ENCODE measurements at places on chromosomes 7 and 10. TPM values are rescaled to one million over a fixed set of nuclear protein-coding genes. Genes with fewer than 3 reads are reported as not detected.

DNA sequence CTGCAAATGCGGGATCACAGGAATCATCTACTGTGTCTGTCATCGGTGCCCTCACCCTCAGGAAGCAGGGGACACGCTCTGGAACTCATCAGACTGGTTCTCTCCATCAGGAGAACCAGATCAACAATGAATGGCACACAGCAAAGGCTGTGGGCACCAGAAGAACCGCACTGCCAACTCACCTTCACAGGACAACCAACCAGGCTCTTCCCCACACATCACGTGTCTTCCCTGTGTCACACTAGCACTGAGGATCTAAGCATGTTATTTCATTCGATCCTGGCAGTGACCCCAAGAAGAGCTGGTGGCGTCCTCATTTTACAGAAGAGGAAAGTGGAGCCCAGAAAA is 106.1 kb downstream of the TNS3 start:
- DNase-seq: no peak

SEMA3C gene
- 77.1 TPM for total RNA-seq

DNA sequence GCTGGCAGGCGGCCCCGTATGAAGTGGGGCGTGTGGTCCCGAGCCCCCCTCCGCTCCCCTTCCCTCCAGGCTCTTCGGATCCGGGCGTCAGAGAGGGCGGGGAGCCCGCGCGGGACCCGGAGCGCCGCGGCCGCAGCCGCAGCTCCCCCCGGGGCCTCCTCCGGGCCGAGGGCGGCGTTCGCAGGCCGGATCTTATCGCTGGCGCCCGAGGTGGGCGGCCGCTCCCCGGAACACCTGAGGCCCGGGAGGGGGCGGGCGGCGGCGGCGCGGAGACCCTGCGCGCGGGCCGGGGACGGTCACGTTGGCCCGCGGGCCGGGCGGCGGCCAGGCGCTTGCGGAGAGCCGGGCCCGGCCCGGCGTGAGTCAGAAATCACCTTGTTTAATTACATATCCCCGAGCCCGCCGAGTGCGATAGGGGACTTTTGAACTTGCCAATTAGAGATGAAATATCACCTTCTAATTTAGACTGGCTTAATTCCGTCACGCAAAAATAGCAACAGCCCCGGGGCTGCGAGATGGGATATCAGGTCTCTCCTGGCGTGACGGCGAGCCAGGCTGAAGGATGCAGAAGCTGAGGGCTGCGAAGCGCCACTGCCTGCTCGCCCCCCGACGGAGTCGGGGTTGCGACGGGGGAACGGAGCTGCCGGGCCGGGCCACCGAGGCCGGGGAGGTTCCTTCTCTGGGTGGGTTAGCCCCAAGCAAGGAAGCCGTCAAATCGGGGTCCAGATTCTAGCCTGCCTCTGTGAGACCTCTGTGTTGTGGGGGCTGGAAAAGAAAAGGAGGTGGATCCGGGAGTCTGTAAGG is 43.4 kb downstream of the LDB3 start:
- DNase-seq: no peak

GRCh38 chr10:28280652-28281051 is 22.2 kb downstream of the MPP7 start:
- no peak for DNase-seq

GRCh38 chr7:105136221-105136620 is 122.2 kb downstream of the KMT2E start:
- DNase-seq: no peak

GRCh38 chr10:44898665-44899064 is 12.5 kb upstream of the TMEM72 start:
- DNase-seq: no peak

DNA sequence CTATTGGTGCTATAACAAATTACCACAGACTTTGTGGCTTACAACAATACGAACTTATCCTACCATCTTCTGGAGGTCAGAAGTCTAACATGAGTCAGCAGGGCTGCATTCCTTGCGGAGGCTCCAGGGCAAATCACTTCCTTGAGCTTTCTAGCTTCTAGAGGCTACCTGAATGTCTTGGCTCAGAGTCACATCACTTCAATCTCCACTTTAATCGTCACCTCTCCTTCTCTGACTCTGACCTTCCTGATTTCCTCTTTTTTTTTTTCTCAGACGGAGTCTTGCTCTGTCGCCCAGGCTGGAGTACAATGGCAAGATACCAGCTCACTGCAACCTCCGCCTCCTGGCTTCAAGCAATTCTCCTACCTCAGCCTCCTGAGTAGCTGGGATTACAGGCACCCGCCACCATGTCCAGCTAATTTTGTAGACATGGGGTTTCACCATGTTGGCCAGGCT is 44.6 kb upstream of the ANAPC16 start:
- peak; percentile 92 for DNase-seq

GRCh38 chr10:72567421-72567820 is 58.5 kb downstream of the MICU1 start:
- DNase-seq: peak; percentile 79

NDUFA5 gene
- 31.4 TPM for total RNA-seq

OR2AE1 gene
- not detected for total RNA-seq

TEX47 gene
- total RNA-seq: not detected

GRCh38 chr10:117463545-117463920 is 79.0 kb upstream of the EMX2 start:
- DNase-seq: no peak

TACC2 gene
- 23.9 TPM for total RNA-seq

GRCh38 chr7:136874393-136875032 is 6.1 kb downstream of the CHRM2 start:
- DNase-seq: no peak

DNA sequence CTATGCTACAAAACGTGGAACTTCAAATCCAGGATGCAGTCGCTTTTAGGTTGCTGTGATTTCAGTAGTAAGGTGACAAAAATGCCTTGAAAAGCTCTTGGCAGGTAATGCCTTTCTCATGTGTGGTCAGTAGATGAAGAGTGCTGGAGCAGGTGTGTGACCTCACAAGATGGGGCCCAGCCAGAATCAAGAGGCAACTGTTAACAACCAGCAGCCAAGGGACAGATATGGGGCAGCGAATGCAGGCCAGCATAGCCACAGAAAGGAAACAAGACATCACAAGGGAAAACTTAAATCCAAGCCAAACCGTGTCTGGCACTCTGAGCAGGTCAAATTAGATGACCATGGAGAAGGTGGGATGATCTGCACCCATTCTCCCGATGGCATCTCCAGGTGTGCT is 12.3 kb downstream of the HUS1 start:
- no peak for DNase-seq

- peak; percentile 41 for DNase-seq
Observed at GRCh38 chr10:34638406-34639054, 176.6 kb downstream of the PARD3 start.

DNA sequence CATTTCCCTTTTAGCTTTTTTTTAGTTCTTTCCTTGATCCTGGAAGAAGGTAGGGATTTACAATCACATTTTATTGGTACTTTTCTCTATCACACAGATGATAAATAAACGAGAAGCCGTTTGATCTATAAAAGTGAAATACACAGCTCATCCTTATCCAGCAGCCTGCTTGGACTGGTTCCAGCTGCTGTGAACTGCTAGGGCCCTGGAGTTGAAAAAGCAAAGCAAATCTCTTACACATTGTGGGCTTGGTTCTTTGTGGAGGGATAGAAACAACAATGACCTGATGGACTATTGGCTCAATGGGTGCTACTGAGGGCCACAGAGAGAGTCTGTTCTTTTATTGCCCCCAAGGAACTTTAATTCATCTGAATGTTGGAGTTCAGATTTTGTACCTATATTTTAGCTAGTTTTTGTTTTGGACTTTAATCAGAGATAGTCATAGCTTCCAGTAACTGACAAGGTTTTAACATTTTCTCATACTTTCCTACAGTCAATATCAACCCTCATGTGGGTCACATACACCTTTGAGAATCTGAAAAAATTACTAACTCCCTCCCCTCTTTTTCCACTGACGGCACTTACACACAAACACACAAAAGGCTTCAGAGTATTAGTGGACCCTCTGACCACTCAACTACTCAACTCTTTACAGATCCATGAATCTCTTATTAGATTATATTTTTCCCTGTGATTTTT is 91.6 kb upstream of the CCDC6 start:
- no peak for DNase-seq

DNA sequence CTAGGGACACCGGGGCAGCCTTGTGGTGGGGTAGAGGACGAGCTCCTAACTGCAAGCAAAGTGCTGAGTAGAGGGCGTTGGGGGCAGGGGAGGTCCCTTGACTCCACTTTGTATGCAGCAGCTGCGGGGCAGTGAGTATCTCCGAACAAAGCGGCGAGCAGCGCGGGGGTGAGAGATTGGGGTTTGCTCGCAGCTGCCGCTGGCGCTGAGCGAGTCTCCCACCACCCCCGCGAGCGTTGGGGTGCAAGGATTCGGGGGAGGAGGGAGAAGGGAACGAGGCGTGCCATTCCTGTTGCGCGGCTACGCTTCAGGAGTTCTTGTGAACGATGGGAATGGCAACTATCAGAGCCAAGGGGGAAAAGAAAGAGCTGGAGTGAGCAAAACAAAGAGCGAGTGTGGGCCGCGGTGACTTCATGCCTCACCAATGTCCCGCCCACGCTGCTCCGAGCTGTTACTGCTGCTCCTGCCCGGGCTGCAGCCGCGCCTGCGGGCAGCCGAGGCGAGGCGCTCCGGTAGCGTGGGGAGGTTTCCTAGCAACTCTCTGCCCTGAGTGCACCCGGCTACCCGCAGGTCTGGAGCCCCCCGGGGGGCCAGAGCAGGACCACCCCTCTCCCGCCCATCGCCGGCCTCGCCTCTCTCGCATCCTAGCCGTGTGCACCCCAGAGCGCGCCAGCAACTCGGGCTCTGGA is at the start of gene ITGB8:
TSS of gene ITGB8 (plus strand) at position 662 of the 689 bp plus-strand sequence. CDS start 907 bp downstream, outside the sequence.
- peak; percentile 92 for DNase-seq

DNA sequence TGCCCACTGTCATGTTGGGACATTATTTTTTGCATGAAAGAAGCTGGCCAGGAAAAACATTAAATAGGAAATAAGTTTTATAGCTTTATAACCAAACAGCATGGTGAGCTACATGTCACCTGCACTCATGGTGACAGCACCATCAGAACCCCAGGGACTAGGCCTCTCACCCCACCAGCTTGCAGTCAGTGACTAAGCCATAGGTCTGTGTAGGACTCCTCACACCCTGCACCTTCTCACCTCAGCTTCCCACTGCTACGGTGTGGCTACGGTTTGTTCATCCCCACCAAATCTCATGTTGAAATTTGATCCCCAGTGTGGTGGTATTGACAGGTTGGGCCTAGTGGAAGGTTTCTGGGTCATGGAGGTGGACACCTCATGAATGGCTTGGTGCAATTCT is 161.3 kb upstream of the VIPR2 start:
- DNase-seq: no peak

GRCh38 chr10:98361131-98362025 is 53.6 kb downstream of the PYROXD2 start:
- DNase-seq: peak; percentile 38

PTPN12 gene
- total RNA-seq: 25.5 TPM

MBL2 gene
- total RNA-seq: not detected

- peak; percentile 54 for DNase-seq
Observed at GRCh38 chr10:19922236-19922963, 106.2 kb downstream of the PLXDC2 start.

GRCh38 chr10:34698979-34699378 is 116.1 kb downstream of the PARD3 start:
- DNase-seq: peak; percentile 79

LRRN3 gene
- total RNA-seq: not detected

DNA sequence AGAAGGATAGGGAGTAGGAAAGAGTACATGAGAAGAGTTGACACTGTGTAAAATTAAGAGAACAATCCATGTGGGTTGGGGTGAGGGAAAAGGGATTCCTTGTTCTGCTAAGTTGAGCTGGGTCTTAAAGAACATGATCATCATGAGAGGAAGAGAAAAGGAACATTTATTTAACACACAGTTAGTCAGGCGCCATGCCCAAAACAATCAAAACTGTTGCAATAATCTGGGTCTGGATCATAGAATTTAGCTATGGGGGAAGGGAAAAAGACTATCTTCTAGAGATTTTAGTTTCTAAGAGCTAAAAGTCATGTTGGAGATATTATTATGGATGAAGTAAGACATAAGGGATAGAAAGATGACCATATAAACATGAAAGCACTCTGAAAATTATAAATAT is 178.9 kb downstream of the SEM1 start:
- DNase-seq: no peak

- DNase-seq: no peak
Observed at GRCh38 chr7:34281260-34281659, 375.9 kb downstream of the BMPER start.

DNA sequence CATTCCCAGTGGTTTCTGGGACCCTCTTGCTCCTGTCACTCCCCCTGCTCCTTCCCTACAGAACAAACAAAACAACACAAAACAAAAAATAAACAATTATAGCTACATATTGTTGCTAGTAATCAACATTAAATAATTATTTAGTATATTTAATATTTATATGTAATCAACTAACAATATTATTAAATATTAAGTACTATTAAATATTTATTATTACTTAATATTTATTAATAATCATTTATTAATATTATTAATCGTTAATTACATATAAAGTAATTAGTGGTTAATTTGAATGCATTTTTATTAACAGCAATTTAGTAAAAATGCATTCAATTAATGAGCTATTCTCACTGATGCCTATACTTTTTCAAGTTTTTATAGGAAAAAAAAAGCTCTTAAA is 139.4 kb downstream of the ITGB8 start:
- no peak for DNase-seq

GRCh38 chr10:84606428-84606827 is 278.0 kb downstream of the CCSER2 start:
- no peak for DNase-seq

DNA sequence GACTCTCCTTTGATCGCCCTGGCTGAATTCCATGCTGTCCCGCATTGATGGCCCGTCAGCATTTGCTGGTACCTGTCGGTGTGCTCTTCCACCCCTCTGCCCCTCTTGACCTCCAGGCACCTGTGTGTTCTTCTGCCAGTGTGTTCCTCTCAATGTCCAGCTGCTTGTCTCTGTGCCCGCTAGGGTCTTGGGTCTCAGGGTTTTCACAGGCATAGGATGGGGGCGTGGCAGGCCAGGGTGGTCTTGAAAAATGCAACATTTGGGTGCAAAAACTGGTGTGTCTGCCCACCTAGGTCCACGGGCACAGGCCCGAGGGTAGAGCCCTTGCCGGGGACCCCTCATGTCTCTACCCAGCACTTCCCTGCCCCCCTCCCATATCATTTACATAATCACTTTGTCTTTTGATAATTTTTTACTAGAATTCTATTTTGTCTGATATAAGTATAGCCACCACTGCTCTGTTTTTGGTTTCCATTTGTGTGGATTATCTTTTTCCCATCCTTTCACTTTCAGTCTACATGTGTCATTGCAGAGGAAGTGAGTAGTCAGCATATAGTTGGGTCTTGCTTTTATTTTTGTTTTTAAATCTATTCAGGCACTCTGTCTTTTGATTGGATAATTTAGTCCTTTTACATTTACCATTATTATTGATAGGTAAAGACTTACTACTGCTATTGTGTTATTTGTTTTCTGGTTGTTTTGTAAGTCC is 46.6 kb upstream of the ADRA2A start:
- no peak for DNase-seq

IL15RA gene
- total RNA-seq: 24.5 TPM

GNB2 gene
- total RNA-seq: 245 TPM

- DNase-seq: no peak
Observed at GRCh38 chr7:144436500-144436899, 33.0 kb upstream of the NOBOX start.

UTF1 gene
- total RNA-seq: not detected

GRCh38 chr10:62746951-62747729 is 57.4 kb upstream of the ADO start:
- DNase-seq: no peak

GRCh38 chr10:33082373-33082895 is 124.4 kb upstream of the ITGB1 start:
- no peak for DNase-seq

All from epithelial cell of proximal tubule (primary cell).